Germinal center (tissue), 1 donor: ENCODE measurements at places on chromosomes 2 and 18.

GRCh38 chr2:152506843-152507242, 171.9 kb downstream of the FMNL2 start:
- DNase-seq = no peak

- DNase-seq = no peak
These were observed 1604.8 kb upstream of the ZEB2 start for GRCh38 chr2:146124741-146125140.

DNA sequence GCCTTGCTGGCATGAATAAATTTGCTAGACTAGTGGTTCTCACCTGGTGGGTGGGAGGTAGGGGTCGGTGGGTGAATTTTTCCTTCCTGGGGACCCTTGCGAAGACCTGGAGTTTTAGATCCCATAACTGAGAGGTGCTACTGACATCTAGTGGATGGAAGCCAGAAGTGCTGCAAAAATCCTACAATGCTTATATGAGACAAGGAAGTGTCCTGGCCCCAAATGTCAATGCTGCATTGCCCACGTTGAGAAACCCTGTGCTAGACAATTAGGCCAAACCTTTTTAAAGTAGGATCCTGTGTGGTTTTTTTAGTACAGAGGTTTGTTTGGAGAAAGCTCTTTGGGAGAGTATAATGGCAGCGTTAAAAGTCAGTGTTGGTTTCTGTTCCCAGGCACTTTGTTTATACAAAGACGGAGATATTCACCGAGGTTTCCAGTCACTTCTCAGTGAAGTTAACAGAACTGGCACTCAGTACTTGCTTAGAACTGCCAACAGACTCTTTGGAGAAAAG, 9.6 kb downstream of the SERPINB8 start:
- peak; percentile 55 for DNase-seq

DNA sequence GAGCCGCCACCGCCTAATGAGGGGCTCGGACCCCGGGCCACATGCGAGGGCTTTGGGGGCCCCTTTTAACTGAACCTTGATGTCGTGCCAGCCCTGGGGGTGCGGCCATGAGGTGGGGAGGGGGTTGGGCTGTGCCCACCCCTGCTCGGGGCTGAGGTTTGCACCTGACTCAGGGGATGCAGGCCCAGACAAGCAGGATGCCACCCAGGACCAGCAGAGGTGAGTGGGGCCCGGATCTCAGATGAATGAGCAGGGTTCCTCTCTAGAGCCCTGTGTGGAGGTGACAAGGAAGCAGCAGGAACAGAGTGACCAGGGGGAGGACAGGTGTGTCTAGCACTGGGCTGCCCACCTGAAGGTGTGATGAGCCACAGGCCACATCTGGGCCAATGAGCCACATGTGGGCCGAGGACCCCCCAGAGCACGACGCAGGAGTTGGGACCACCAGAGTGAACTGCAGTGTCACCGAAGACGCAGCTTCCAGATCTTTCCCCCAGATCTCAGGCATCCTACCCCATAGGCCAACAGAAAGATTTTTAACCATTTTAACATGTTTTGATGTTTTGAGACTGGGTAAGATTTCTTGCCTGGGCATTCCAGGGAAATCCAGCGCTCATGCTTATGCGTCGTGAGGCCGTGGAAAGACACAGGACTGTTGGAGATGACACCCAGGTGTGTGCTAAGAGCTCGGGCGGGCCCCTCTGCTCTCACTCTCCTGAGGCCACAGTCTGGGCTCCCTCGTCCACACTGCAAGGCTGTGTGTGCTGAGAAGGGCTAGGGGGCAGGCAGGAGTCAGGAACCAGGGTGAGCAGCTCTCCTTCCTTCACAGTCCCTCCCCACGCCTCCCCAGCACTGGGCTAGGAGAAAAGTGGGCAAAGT, 73.6 kb downstream of the DDX1 start:
- DNase-seq = no peak

DNA sequence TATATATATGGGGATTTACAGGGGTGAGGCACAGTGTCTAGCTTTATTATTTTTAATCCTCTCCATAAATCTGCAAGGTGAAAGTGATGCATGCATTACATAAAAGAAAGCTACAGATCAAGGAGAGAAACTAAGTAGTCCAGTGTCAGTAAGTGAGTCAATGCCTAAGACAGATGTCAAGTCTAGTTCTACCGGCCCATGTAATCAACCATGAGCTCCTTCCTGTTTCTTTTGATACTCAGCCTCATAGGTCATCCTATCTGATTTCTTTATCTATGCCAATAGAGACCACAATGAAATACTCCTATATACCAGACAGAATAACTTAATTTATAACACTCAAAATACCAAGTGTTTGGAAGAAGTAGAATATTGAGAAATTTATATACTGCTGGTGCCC, 20.2 kb upstream of the GYPC start:
- no peak for DNase-seq

DNA sequence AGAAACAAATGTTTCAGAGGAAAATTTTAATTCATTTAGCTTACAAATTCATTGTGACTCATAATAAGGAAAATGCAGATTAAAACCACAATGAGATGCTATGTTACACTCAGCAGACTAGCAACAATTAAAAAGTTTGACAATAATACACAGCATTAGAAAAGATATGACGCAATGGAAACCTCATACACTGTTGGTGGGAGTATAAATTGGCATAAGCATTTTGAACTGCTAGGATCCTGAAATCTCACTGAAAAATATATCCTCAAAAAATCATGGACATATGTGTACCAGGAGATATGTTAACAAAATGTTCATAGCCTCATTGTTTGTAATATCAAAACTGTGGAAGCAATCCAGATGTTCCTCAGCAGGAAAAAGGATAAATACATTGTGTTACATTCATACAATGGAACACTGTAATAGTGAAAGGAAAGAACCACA, 13.7 kb downstream of the CALCRL start:
- no peak for DNase-seq

DNA sequence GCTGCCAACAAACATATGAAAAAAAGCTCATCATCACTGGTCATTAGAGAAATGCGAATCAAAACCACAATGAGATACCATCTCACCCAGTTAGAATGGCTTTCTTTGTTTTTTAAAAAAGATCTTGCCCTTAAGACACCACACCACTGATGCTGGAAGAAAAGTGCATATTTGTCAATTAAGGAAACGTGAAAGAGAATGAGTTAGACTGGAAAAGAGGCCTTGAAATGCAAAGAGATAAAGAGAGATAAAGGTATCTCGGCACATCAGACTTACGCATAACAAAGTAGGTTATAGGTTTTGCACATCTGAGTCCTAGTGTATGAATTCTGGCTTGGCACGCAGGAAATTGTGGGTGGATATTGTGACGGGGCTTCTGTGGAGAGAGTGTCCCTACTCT, 149.5 kb downstream of the MTX2 start:
- no peak for DNase-seq
